Activated naive CD8-positive, alpha-beta T cell treated with anti-CD3 and anti-CD28 coated beads, Interleukin-2, amount 50 U/mL, for 24 hours (primary cell): ENCODE measurements at places on chromosomes 4 and X.

GRCh38 chrX:78321809-78322208 is 5.6 kb downstream of the CYSLTR1 start:
- peak; percentile 14 for DNase-seq
- H3K4me1 ChIP-seq = peaks cover 34% of the 10 kb centered on the region
- no peak overlapping the region for H3K27ac ChIP-seq
- peak overlapping the region; percentile 42 for H3K4me3 ChIP-seq

GRCh38 chr4:118036336-118036735 is 2.0 kb downstream of the NDST3 start:
- DNase-seq = no peak
- no peaks in the 10 kb centered on the region for H3K36me3 ChIP-seq
- H3K27ac ChIP-seq = no peak overlapping the region
- peaks cover 38% of the 10 kb centered on the region for H3K27me3 ChIP-seq
- peaks cover 5% of the 10 kb centered on the region for H3K4me1 ChIP-seq
- no peak overlapping the region for H3K4me3 ChIP-seq

- H3K27ac ChIP-seq = no peak overlapping the region
- no peaks in the 10 kb centered on the region for H3K27me3 ChIP-seq
- no peak for DNase-seq
- no peaks in the 10 kb centered on the region for H3K4me1 ChIP-seq
Measured at GRCh38 chr4:1023895-1024740, 12.7 kb downstream of the FGFRL1 start.

GRCh38 chr4:102196221-102196620 is 149.1 kb downstream of the SLC39A8 start:
- no peaks in the 10 kb centered on the region for H3K27me3 ChIP-seq
- H3K36me3 ChIP-seq = no peaks in the 10 kb centered on the region
- H3K4me3 ChIP-seq = no peak overlapping the region
- no peak for DNase-seq
- peaks cover 12% of the 10 kb centered on the region for H3K4me1 ChIP-seq

DNA sequence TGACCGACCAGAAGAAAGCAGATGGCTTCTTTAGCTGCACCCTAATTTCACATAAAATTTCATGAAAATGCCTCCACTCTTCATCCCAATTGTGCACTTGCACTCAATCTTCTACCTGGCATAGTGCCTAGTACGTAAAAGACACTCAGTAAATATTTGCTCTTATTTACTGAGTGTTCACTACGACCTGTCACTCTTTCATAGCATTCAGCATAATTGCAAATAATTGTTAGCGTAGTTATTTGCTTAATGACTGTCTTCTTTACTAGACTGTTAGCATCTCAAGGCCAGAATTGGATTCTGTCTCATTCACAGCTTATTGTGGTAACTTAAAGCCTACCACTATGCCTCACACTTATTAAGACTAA is 130.2 kb downstream of the ENOX2 start:
- H3K27ac ChIP-seq = no peak overlapping the region
- H3K4me3 ChIP-seq = no peak overlapping the region
- no peaks in the 10 kb centered on the region for H3K27me3 ChIP-seq
- no peak for DNase-seq

- H3K4me3 ChIP-seq = peak overlapping the region; percentile 78
- H3K27ac ChIP-seq = peak overlapping the region; percentile 72
- no peaks in the 10 kb centered on the region for H3K36me3 ChIP-seq
Measured at GRCh38 chrX:134186362-134187121, 50.4 kb upstream of the CCDC160 start.

- no peak for DNase-seq
- H3K27me3 ChIP-seq = no peaks in the 10 kb centered on the region
- H3K36me3 ChIP-seq = no peaks in the 10 kb centered on the region
Measured at GRCh38 chr4:60531776-60532379, 668.2 kb upstream of the ADGRL3 start.

DNA sequence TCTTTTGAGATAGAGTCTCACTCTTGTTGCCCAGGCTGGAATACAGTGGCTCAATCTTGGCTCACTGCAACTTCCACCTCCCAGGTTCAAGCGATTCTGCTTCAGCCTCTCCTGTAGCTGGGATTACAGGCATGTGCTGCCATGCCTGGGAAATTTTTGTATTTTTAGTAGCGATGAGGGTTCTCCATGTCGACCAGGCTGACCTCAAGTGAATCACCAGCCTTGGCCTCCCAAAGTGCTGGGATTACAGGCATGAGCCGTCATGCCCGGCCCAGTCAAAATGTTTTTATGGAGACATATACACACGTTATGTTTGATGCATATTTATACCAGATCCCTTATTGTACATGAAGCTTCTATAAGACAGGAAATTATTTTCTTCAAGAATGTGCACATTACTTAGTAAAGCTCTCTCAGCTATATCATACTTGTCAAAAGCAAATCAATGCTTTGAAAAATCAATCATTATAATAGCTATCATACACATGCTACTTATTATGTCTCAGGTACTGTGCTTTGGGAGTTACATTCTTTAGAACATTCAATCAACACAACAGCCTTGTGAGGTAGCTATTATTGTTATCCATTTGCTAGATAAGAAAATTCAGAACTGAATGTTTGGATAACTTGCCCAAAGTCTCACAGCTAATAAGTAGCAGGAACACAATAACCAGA is 269.2 kb downstream of the FSTL5 start:
- H3K36me3 ChIP-seq = no peaks in the 10 kb centered on the region
- H3K27me3 ChIP-seq = no peaks in the 10 kb centered on the region
- H3K4me1 ChIP-seq = no peaks in the 10 kb centered on the region
- no peak for DNase-seq
- H3K27ac ChIP-seq = no peak overlapping the region

- H3K4me3 ChIP-seq = no peak overlapping the region
- no peaks in the 10 kb centered on the region for H3K27me3 ChIP-seq
- H3K27ac ChIP-seq = no peak overlapping the region
Measured at GRCh38 chrX:130878350-130879341, 24.4 kb downstream of the ENOX2 start.

DNA sequence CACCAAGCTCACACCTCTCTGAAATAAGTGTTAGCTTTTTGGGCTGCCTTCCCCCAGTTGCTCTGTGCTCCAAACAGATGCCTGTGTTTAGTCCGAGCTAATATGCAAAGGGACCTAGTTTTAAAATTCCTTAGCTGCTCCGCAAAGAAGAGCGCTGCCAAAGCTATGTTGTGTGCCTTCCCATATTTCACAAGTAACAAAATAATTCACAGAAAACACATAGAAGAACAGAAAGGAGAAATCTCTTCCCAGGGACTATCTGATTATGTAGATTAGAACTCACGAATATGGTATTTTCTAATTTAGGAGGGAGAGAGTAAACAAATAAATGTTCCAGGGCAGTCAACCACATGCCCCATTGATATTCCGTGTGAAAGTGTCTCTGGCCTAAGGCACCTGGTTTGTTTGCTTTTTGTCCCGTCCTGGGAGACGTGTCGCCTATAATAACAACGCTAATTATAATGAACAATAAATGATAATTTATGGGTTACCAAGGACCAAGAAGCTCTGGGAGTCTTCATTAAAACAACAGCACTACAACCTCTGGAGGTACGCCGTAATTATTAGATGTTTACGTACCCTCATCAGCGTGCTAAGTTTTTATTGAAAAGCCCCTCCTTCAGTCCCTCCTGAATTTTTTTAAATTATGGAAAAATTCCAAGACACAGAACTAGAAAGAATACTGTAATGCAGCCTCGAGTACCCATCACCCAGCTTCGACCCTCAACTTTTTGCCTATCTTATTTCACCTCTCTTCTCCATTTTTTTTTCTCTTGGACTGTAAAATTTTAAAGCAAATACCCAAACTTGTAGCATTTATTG is 1.2 kb upstream of the CCNG2 start:
- no peaks in the 10 kb centered on the region for H3K27me3 ChIP-seq
- peaks cover 3% of the 10 kb centered on the region for H3K36me3 ChIP-seq
- peak overlapping the region; percentile 96 for H3K27ac ChIP-seq
- no peak for DNase-seq
- peak overlapping the region; percentile 92 for H3K4me3 ChIP-seq

DNA sequence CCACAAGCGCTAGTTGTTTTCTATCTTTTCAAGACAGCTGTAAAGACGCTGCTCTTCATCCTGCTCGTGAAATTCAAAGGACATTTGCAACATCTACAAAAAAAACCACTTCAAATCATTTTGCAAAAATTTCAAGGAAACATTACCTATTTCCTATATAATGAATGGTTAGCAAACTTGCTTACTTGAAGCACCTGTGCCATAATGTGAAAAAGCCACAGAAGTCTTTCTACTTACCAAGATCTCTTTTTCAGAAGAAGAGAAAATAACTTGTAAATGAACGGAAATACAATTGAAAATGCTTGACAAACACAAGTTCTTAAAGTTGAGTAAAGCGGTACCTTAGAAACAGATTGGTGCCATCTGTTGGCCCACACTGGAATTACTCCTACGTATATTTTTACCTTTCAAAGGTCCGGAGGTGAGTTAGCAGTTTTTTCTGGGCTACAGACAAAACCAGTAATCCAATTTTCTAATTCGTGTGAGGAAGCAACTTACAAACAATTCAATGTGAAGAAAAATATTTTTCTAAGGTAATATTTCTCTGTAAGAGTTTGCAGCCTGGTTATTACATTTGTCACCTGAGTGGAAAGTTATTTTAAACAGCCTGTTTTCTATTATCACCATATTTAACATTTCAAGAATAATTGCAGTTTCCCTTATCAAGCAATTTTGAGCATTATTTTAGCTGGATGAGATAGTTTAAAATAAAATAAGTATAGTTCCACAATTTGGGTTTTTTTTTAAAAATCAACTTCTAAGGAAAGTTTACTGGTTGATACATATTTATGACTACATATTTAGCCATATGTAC is at the start of gene TLR6:
Gene TLR6, minus strand, starts transcription at position 294 of the 814 bp plus-strand sequence. CDS start 27,344 bp downstream, outside the sequence.
- no peaks in the 10 kb centered on the region for H3K27me3 ChIP-seq
- H3K4me3 ChIP-seq = peak within 1 kb of the TSS; percentile 80
- DNase-seq = peak; percentile 72
- peaks cover 40% of the 10 kb centered on the region for H3K4me1 ChIP-seq
- H3K27ac ChIP-seq = peak within 1 kb of the TSS; percentile 79
- no peaks in the 10 kb centered on the region for H3K36me3 ChIP-seq

GRCh38 chr4:4868040-4868757 is 8.7 kb downstream of the MSX1 start:
- H3K27me3 ChIP-seq = peaks cover 75% of the 10 kb centered on the region
- no peak overlapping the region for H3K4me3 ChIP-seq
- H3K27ac ChIP-seq = no peak overlapping the region
- no peak for DNase-seq

DNA sequence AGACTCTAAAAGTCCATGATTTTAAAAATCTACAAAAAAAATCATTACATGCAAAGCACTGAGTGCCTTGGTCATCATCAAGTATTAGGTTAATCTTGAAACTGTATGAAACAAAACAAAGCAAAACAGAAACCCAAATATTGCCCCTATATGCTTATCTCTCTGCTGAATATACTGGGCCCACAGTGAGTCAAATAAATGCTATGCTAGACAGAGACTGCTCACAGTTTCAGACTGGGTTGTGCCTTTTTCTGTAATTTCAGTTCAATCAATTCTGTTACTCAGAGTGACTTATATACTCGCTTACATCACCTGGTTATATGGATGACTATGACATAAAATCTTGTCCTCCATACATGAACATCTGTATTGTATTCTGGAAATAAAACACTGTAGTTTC is 257.1 kb upstream of the ACTRT1 start:
- H3K36me3 ChIP-seq = no peaks in the 10 kb centered on the region
- no peaks in the 10 kb centered on the region for H3K27me3 ChIP-seq
- no peak for DNase-seq
- H3K4me1 ChIP-seq = no peaks in the 10 kb centered on the region

DNA sequence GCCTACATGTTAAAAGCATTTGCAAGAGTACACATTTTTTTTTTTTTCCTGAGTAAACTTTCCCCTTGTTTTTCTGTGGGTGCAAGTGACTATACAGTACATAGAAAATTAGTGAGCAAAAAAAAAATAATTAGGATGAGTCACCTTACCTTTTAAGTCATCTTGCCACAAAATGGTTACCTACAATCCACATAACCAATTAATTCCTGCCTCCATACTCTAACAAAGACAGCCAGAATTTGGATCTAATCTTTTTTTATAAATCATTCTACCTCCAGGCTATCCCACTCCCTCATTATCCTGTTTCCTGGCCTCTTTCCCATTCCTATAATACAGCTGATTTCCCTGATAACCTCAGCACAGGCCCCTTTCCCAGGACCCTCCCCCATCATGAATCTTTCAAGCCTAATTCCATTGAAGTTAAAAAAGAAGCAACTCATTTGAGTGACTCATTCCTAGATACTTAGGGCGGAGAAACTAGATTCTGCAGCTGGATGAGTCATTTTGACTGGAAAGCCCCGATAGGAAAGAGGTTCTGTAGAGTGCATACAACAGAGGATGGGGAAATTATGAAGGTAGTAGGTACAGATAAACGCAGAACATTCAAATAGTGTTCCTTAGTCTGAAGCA is 128.2 kb downstream of the C4orf51 start:
- H3K27ac ChIP-seq = peak overlapping the region; percentile 97
- H3K4me3 ChIP-seq = peak overlapping the region; percentile 59
- DNase-seq = peak; percentile 41

GRCh38 chr4:47717188-47717587 is 120.7 kb downstream of the CORIN start:
- DNase-seq = no peak
- no peaks in the 10 kb centered on the region for H3K4me1 ChIP-seq
- H3K27ac ChIP-seq = no peak overlapping the region
- H3K4me3 ChIP-seq = no peak overlapping the region

GRCh38 chr4:139848028-139848427 is 182.4 kb downstream of the MGST2 start:
- H3K4me1 ChIP-seq = no peaks in the 10 kb centered on the region
- no peaks in the 10 kb centered on the region for H3K36me3 ChIP-seq
- no peak for DNase-seq
- peaks cover 2% of the 10 kb centered on the region for H3K27me3 ChIP-seq
